GM23338 (cell line): ENCODE measurements at places on chromosomes 12 and 14. TPM values are rescaled to one million over a fixed set of nuclear protein-coding genes. Genes with fewer than 3 reads are reported as not detected.

Gene BICDL1
- 14.0 and 15.9 TPM in 2 replicates for polyA plus RNA-seq

Gene LYZ
- polyA plus RNA-seq: 0.16 TPM in 1 of 2 replicates, not detected in the other

Gene CLMN
- polyA plus RNA-seq: 2.8 and 3.2 TPM in 2 replicates

Gene CLEC7A
- 0.09 and 0.39 TPM in 2 replicates for polyA plus RNA-seq

Gene KTN1
- polyA plus RNA-seq: 473 and 607 TPM in 2 replicates

Gene CLEC6A
- polyA plus RNA-seq: 0.21 TPM in 1 of 2 replicates, not detected in the other

Gene ARHGEF25
- polyA plus RNA-seq: 0.53 TPM in 1 of 2 replicates, not detected in the other

Gene SLC2A13
- 5.2 and 6.8 TPM in 2 replicates for polyA plus RNA-seq
